A549 treated with Mapracorat at 1 μM for 4 hours (cell line): ENCODE measurements at places on chromosomes 2 and 18. TPM values are rescaled to one million over a fixed set of nuclear protein-coding genes. Genes with fewer than 3 reads are reported as not detected.

Gene DAW1
- 2.3 to 3.2 TPM (median 2.6 TPM) in 5 replicates for total RNA-seq

Gene CNTNAP5
- total RNA-seq = not detected in 5 replicates

Gene GCG
- not detected in 5 replicates for total RNA-seq

Gene INHBB
- 16.3 to 29.2 TPM (median 20.2 TPM) in 5 replicates for total RNA-seq

Gene ASXL2
- total RNA-seq = 10.0 to 15.0 TPM (median 14.0 TPM) in 5 replicates

Gene HOXD12
- total RNA-seq = not detected in 5 replicates

Gene TRIM54
- total RNA-seq = 0.70 to 1.3 TPM (median 0.91 TPM) in 5 replicates

Gene LAMA3
- 43.8 to 64.9 TPM (median 60.1 TPM) in 5 replicates for total RNA-seq

Gene LRATD1
- total RNA-seq = 0.05 to 0.08 TPM (median 0.07 TPM) in 4 of 5 replicates, not detected in the other

Gene GKN2
- total RNA-seq = 2.2 to 4.7 TPM (median 2.4 TPM) in 5 replicates

Gene EPB41L3
- 0.10 to 0.81 TPM (median 0.21 TPM) in 5 replicates for total RNA-seq

Gene MAL
- total RNA-seq = 0.12 to 0.21 TPM in 2 of 5 replicates, not detected in the others

Gene KCNS3
- 0.86 to 1.4 TPM (median 1.1 TPM) in 5 replicates for total RNA-seq

Gene KCNF1
- 20.6 to 47.2 TPM (median 36.0 TPM) in 5 replicates for total RNA-seq

Gene AFF3
- 0.01 to 0.08 TPM (median 0.08 TPM) in 3 of 5 replicates, not detected in the others for total RNA-seq

Gene IL1F10
- not detected in 5 replicates for total RNA-seq

Gene MPP4
- 0.09 to 0.10 TPM in 2 of 5 replicates, not detected in the others for total RNA-seq

Gene REV1
- total RNA-seq = 9.6 to 11.6 TPM (median 11.3 TPM) in 5 replicates

Gene LOXHD1
- not detected in 5 replicates for total RNA-seq

Gene MRPL30
- 31.4 to 57.3 TPM (median 31.8 TPM) in 5 replicates for total RNA-seq

Gene ERMN
- total RNA-seq = not detected in 5 replicates

Gene MC5R
- total RNA-seq = not detected in 5 replicates

Gene KIF1A
- 0.73 to 1.5 TPM (median 0.97 TPM) in 5 replicates for total RNA-seq

Gene REG3A
- total RNA-seq = not detected in 5 replicates

Gene EFR3B
- 10.0 to 10.5 TPM (median 10.3 TPM) in 5 replicates for total RNA-seq

Gene SLC30A3
- 2.1 to 4.0 TPM (median 3.3 TPM) in 5 replicates for total RNA-seq

Gene FBXO36
- 0.83 to 1.7 TPM (median 1.4 TPM) in 5 replicates for total RNA-seq

Gene TDRD15
- not detected in 5 replicates for total RNA-seq

Gene RBKS
- 6.7 to 9.2 TPM (median 8.3 TPM) in 5 replicates for total RNA-seq

Gene SERPINB4
- 0.08 to 0.09 TPM in 2 of 5 replicates, not detected in the others for total RNA-seq

Gene KYNU
- 238 to 285 TPM (median 251 TPM) in 5 replicates for total RNA-seq

Gene TANC1
- total RNA-seq = 7.6 to 9.9 TPM (median 9.4 TPM) in 5 replicates

Gene ELMOD3
- 9.8 to 12.7 TPM (median 11.2 TPM) in 5 replicates for total RNA-seq

Gene FBXO48
- 0.39 to 0.61 TPM (median 0.55 TPM) in 5 replicates for total RNA-seq

Gene LYPD1
- 14.4 to 19.1 TPM (median 15.2 TPM) in 5 replicates for total RNA-seq

Gene DSG1
- total RNA-seq = not detected in 5 replicates

Gene STEAP3
- 42.5 to 52.2 TPM (median 47.0 TPM) in 5 replicates for total RNA-seq

Gene UGT1A8
- 0.06 TPM in 1 of 5 replicates, not detected in the others for total RNA-seq

Gene POLE4
- 103 to 187 TPM (median 168 TPM) in 5 replicates for total RNA-seq

Gene GPR155
- 0.10 to 0.36 TPM (median 0.32 TPM) in 5 replicates for total RNA-seq

Gene TMEM163
- total RNA-seq = 0.10 to 0.17 TPM (median 0.14 TPM) in 4 of 5 replicates, not detected in the other

Gene PSMD14
- total RNA-seq = 96.7 to 122 TPM (median 103 TPM) in 5 replicates

Gene FER1L5
- not detected in 5 replicates for total RNA-seq

Gene MRO
- total RNA-seq = 0.02 to 0.32 TPM (median 0.26 TPM) in 5 replicates

Gene SKOR2
- not detected in 5 replicates for total RNA-seq

Gene SRD5A2
- total RNA-seq = 0.03 to 0.04 TPM (median 0.03 TPM) in 3 of 5 replicates, not detected in the others

Gene ZC3H8
- total RNA-seq = 12.6 to 16.1 TPM (median 13.2 TPM) in 5 replicates

Gene ZNF521
- total RNA-seq = not detected in 5 replicates

Gene ZCCHC2
- 7.8 to 10.2 TPM (median 9.2 TPM) in 5 replicates for total RNA-seq

Gene CCDC102B
- 0.39 to 0.71 TPM (median 0.49 TPM) in 3 of 5 replicates, not detected in the others for total RNA-seq

Gene CD28
- total RNA-seq = not detected in 5 replicates

Gene RND3
- total RNA-seq = 46.2 to 54.1 TPM (median 52.1 TPM) in 5 replicates

Gene GAL3ST2
- 0.15 to 0.42 TPM (median 0.25 TPM) in 5 replicates for total RNA-seq

Gene ANKRD29
- 13.8 to 20.9 TPM (median 19.3 TPM) in 5 replicates for total RNA-seq

Gene FAM110C
- 0.05 to 0.42 TPM (median 0.17 TPM) in 5 replicates for total RNA-seq

Gene EFHD1
- 4.0 to 5.0 TPM (median 4.2 TPM) in 5 replicates for total RNA-seq

Gene SERPINB3
- total RNA-seq = 0.16 to 0.27 TPM in 2 of 5 replicates, not detected in the others
